NCI-H1417 treated with DMSO at 0.1 percent for 48 hours (cell line): ENCODE measurements at places on chromosomes 3 and 15.
A peak's percentile ranks its signal among the peaks of the same experiment; 100 is the strongest.

DNA sequence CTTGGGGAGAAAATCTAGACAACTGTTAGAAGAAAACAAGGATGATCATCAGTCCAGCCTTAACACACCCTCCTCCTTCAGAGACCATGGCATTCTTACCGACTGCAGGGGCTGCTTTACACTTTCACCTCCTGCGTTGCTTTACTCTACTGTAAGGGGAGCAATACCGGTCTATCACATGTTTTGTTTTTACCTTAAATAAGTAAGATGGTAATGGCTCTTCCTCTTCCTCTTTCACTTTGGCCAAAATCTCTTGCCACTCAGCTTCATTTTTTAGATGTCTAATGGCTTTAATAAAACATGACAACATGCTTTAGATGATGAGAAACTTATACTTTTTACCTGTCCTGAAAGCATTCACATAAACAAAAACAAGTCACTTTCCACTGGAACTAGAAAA is 33.4 kb upstream of the STIMATE start:
- no peak for DNase-seq

DNA sequence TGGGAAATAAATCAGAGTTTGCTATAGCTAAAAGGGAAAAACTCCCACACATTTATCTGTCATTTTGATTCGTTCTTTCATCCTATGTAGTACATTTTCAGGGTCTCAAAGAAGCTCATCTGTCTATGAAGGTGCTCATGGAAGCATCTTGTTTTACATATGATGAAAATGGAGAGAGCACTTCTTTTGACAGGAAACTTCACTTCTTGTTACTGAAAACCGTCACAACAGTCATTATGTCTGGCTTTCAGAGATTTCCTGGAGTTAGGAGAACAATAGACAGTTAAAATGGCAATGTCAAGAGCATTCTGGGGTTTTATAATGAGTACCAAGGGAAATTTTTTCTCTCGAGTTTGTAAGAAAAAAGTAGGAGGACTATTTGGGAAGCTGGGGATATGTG is 83.3 kb downstream of the TMEM108 start:
- no peak for DNase-seq

DNA sequence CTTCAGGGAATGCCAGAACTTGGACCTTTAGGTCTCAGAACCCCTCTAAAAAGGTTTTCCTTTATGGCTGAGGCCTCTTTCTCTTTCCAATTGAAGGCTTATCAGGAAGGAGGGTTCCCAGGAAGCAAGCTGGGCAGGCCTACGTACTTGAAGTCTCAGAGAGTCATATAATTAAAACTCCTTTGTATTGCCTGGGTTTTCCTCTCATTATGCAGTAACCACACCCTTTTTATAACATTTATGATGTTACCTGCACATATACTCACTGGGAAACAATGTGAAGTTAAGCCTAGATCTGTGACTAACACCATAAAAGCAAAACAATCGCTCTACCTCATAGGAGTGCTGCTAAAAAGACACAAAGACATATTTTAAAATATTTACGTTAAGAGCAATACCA is 27.3 kb downstream of the SERP1 start:
- DNase-seq = no peak

- DNase-seq = no peak
Observed at GRCh38 chr15:98968576-98968975, 39.0 kb downstream of the PGPEP1L start.

DNA sequence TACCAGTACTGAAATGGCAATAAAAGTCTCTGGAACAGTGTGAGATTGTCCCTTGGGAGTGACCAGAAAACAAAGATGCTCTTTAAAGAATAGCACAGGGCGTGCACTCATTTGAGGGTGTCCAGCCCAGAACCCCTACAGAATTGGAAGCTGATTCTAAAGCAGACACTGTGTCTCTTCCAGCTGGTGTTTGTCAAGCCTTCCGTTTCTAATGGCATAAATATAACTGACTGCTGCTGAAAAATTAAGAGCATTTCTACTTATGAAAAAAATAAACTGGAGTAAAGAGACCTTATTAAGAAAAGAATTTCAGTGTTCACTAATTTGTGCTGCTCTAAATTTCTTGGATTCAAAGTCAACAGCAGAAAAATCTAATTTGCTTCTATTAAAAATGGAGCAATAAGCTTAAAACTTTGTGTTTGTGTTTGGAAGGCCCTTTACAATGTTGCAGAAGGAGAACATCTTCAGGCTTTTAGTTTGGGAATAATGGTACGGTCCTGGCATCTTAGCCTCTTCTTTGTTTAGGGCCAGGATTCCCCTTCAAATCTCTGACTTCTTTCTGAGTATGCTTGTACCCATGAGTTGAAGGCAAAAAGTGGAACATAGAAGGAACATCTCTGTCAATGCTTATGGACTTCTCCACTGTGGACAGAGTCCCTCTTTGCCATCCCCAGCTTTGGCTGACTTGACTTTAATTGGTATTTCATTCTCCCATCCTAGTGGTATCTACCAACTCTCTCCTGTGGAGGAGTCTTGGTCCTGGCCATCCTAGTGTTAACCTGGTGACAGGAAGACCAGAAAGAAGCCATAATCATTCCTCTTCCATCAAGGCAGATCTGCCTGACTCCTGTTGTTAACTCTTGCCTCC is 65.9 kb downstream of the THSD4 start:
- DNase-seq = no peak

GRCh38 chr3:43320288-43320687 is 33.9 kb downstream of the SNRK start:
- no peak for DNase-seq

- DNase-seq = no peak
Observed at GRCh38 chr3:42875325-42876151, at the start of gene CYP8B1. Gene CYP8B1, minus strand, starts transcription at chr3:42875879. Its CDS starts 63 bp downstream, at chr3:42875816.

DNA sequence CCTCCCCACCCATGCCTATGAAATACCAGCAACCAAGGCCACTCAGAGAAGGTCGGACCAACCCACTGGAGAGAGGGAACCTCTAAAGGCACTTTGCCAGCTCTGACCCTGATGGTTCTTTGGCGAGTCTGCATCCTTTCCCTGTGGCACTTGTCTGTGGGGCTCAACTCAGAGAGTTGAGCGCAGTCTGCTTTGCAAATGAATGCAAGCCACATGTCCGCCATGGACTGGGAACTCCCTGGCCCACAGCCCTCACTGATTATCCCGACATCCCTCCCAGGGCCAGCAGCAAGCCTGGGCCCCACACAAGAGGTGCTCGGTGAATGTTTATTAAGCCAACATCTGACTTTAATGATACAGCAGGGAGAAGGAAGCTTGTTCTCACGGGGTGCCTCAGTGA is 55.5 kb upstream of the HES1 start:
- DNase-seq = no peak

- no peak for DNase-seq
Observed at GRCh38 chr3:111910806-111911205, 51.7 kb downstream of the PHLDB2 start.

DNA sequence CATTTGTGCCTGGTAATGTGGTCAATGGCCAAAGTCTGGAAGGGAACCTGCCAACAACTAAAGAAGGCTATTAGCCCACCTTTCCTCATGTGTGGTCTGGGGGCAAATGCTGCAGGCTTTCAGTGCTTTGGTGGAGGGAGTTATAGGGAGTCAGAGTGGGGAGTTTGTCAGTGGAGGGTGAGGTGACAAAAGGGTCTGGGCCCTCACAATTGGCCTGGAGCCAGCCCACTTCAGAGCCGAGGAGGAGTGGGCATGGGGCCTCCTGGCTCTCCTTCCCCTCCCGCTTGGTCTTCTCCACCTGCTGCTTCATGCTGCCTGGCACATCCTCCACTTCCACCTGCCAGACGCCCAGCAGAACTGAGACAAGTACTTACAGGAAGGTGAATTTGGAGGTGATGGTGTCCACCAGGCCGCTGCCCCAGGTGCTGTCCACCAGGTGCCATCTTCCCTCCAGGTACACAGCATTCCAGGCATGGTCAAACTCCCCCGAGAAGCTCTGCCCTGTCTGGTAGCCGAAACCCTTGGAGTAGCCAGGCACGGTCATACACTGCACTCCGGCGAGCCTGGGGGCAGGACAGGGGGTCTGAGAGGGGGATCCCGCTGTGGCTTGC is 40.9 kb downstream of the KY start:
- no peak for DNase-seq

- no peak for DNase-seq
Observed at GRCh38 chr3:167113035-167113830, 266.9 kb downstream of the ZBBX start.

- no peak for DNase-seq
Observed at GRCh38 chr3:143269741-143270140, 150.2 kb downstream of the CHST2 start.

GRCh38 chr3:144282313-144282712 is 310.7 kb downstream of the DIPK2A start:
- no peak for DNase-seq

GRCh38 chr15:40471808-40472150 is 995 bp downstream of the CHST14 start:
- no peak for DNase-seq

DNA sequence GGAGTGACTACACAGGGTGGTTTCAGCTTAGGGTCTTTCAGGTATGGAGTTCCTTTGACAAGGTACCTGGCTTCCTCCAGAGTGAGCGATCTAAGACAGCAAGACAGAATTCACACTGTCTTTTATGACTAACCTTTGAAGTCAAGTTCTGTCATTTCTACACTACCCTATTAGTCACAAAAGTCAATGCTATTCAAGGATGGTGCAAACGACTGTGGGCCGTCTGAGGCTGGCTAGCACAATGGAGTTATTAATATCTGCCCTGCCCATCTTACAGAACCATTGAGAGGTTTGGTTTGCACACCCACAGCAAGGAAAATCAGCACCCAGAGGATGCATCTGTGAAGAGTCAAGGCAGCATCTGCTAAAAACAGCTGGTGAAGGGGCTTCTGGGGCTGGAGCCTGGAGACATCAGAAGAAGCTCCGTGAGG is 62.9 kb upstream of the XCR1 start:
- DNase-seq = no peak

DNA sequence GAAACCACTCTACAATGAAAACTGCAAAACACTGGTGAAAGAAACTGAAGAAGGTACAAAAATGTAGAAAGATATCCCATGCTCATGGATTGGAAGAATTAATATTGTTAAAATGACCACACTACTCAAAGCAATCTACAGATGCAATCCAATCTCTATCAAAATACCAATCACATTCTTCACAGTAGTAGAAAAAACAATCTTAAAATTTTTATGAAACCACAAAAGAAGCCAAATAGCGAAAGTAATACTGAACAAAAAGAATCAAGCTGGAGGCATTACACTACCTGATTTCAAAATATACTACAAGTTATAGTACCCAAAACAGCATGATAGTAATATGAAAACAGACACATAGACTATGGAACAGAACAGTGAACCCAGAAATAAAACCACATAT is 36.9 kb downstream of the TXNRD3 start:
- no peak for DNase-seq

DNA sequence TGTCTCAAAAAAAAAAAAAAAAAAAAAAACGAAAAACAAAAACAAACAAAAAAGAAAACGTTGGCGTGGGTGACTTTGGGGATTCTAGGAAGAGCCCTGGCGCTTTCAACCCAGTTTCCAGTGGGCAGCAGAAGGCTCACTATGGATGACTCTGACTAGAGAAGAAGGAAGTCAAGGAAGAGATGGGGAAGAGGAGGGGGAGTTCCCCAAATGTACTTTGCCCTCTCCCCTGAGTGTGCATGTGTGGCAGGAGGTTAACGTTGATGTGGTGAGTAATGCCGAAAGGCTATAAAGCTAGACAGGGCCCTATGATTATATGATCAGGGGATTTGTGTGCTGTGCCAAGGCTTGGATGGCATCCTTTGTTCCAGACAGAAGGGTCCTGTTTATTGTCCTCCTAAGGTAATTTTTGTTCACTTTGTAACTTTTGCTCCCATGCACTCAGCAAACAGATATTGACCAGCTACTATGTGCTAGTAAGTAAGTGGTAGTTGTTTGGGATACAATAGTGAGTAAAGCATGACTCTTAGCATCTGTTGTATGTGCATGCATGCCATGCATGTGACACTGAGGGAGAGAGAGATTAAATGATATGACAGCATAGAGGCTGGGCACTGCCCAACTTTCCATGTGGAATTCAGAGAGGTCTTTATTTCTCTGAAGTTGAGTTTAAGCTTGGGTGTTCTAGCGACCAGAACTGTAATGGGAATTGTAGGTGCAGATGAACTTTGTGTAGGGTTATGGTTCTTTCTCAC is 750 bp upstream of the HHLA2 start:
- no peak for DNase-seq

- DNase-seq = no peak
Observed at GRCh38 chr3:146504498-146505197, 35.3 kb upstream of the PLSCR2 start.

DNA sequence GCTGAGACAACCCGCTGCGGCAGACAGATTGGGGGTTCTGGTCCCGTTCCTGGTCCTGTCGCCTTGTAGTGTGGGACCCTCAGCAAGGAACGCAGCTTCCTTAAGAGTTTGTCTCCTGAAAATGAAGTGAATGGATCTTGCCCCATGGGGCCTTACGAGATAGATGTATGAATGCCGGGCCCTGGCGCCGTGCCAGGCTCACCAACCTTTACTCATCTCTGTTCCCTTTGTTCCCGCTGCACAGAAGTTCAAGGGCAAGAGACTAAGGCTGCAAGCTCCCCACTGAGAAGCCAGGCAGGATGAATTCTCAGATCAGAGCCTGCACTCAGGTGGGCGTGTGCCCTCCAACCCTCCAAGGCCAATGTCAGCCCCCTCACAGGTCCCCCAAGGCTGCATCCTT is 162.7 kb upstream of the IQSEC1 start:
- DNase-seq = no peak

DNA sequence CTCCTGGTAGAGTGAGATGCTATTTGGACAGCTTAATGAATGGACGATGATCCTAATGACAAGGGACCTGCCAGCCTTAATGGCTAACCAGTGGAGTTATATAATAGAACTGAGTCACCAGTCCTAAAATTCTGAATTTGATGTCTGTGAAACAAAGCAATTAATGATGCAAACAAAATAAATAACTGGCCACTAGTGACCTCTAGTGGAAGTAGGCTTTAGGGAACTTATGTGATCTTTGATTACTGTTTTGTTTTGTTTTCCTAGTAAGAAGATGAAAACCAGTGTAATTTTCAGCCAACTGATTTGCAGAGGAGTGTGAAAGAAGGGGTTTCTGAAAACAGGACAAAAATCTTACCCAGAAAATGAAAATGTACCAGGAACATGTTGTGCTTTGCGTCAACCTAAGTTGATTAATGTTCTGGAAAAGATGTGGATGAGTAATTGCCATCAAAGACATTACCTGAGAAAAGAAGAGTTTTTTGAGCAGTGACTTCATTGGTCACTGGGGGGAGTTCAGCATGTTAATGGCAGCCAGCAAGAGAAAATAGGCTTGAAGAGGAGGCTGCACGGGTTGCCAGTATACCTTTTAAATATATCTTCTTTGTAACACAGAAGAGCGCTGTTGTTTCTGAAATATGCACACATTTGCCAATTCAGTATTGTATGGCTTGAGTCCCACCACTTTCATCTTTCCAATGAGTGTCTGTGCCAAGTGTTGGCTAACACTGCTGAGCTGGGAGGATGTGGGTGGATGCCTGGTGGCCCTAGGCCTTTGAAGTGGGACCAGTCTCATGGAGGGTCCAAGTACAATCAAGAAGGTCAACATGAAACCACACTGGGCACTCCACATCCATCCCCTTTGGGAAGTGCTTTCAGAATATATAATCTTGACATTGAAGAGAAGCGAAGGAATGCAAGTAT is 9.3 kb downstream of the VEPH1 start:
- peak; percentile 14 for DNase-seq
